ENCODE measurements at places on chromosomes 13 and 19. TPM values are rescaled to one million over a fixed set of nuclear protein-coding genes. Genes with fewer than 3 reads are reported as not detected.

CEACAM16 gene
- not detected for total RNA-seq

SPACA4 gene
- total RNA-seq: not detected

LSM7 gene
- total RNA-seq: 119 TPM

SAFB2 gene
- 116 TPM for total RNA-seq

ATP4B gene
- total RNA-seq: not detected

FBXO17 gene
- total RNA-seq: 0.22 TPM

TMPRSS9 gene
- not detected for total RNA-seq

KLK8 gene
- not detected for total RNA-seq

SBK2 gene
- not detected for total RNA-seq

ZNF296 gene
- 2.3 TPM for total RNA-seq

MBNL2 gene
- total RNA-seq: 12.4 TPM

COX6B1 gene
- 450 TPM for total RNA-seq

ERICH6B gene
- total RNA-seq: not detected

KLF2 gene
- 175 TPM for total RNA-seq

CASP14 gene
- not detected for total RNA-seq

ZFP30 gene
- total RNA-seq: 11.6 TPM

FXYD1 gene
- not detected for total RNA-seq

FGF9 gene
- not detected for total RNA-seq

S1PR5 gene
- total RNA-seq: not detected

NDFIP2 gene
- 150 TPM for total RNA-seq

ZNF730 gene
- total RNA-seq: 0.34 TPM

OR7A5 gene
- not detected for total RNA-seq

ARHGEF18 gene
- 51.2 TPM for total RNA-seq

SIGLEC6 gene
- 0.34 TPM for total RNA-seq

CD79A gene
- total RNA-seq: 2.7 TPM

CNFN gene
- not detected for total RNA-seq

SOX21 gene
- total RNA-seq: not detected

SPRED3 gene
- 2.0 TPM for total RNA-seq

GPC6 gene
- not detected for total RNA-seq

EDNRB gene
- total RNA-seq: not detected

B3GNT3 gene
- total RNA-seq: 0.61 TPM

TEX29 gene
- 0.81 TPM for total RNA-seq

PROZ gene
- not detected for total RNA-seq

CYP2B6 gene
- total RNA-seq: not detected

CD33 gene
- 8.5 TPM for total RNA-seq

DOCK6 gene
- 0.27 TPM for total RNA-seq

ADGRE3 gene
- total RNA-seq: not detected

ZNF442 gene
- total RNA-seq: 1.1 TPM

RFPL4A gene
- not detected for total RNA-seq

NFIX gene
- 0.96 TPM for total RNA-seq

TLE6 gene
- total RNA-seq: 0.54 TPM

All from T-helper 1 cell treated with Interleukin-12 subunit alpha and Interleukin-12 subunit beta and Interleukin-4 antibody, amounts not matched to agents 30 ng/mL and 1 ng/mL, for 36 hours (primary cell).